ENCODE measurements at places on chromosomes 7 and 10. TPM values are rescaled to one million over a fixed set of nuclear protein-coding genes. Genes with fewer than 3 reads are reported as not detected.

GRCh38 chr7:101950450-101951119 lies 133.2 kb downstream of the CUX1 start:
- DNase-seq: no peak

GRCh38 chr10:132482090-132482800 lies 55.3 kb upstream of the INPP5A start:
- peak; percentile 24 for DNase-seq

DNA sequence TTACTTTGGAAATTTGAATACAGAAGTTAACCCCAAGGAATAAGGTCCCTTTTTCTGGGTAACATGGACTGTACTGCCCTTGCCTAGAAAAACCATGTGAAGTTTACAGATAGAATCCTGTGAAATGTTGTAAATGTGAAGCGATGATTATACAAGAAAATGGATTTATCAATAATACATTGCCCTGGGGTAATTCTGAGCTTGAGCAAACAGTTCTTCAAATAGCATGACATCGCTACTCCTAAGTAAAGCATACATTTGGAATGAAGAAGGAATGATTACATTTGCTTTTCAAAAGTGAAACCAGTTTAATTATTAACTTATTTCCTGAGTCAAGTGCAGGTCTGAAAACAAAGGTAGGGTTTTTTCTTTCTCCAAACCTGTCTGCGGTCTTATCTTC lies 43.3 kb upstream of the FZD8 start:
- DNase-seq: no peak

DNA sequence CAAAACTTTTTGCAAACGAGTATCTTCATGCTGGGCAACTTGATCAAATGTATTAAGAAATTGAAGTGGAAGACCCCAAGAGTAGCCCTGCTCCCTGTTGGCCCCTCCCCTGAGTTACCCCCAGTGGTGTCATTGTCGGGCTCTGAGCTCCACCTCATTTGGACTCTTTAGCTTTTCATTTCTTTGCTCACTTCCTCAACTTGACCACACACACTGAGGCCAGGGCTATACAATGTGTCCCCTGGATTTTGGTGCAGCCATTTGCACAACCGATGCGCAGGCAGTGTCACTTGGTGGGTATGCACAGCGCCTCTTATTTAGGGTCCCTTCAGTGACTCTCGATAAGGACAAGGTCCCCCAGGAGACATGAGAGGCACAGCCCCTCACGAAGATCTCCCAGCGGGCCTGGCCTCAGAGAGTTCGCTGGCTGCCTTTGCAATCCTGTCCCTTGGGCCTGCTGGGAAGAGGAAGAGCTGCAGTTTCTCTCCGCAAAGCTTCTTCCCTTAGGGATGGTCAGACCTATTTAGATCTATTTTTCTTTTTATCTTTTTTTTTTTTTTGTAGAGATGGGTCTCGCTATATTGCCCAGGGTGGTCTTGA lies 2.5 kb upstream of the MUC3A start:
- DNase-seq: no peak

DNA sequence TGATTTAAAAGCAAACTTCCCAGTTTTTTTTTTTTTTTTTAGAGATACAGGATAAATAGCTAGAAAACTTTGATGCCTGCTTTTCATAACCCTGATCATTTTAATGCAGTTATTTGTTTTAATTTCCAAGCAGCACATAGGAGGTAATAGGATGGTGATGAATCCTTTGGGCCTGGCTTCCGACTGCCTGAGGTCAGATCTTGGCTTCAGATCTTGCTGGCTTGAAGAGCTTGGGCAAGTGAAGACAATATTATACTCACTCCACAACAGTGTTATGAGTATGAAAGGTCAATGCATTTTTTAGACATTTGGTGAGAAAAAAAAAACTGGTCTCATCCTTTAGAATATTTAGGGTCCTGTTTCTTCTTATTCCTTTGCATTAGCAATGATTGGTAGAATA lies 124.8 kb upstream of the PRKCQ start:
- DNase-seq: no peak

GRCh38 chr7:140680886-140681285 lies 8.1 kb downstream of the ADCK2 start:
- no peak for DNase-seq

DNA sequence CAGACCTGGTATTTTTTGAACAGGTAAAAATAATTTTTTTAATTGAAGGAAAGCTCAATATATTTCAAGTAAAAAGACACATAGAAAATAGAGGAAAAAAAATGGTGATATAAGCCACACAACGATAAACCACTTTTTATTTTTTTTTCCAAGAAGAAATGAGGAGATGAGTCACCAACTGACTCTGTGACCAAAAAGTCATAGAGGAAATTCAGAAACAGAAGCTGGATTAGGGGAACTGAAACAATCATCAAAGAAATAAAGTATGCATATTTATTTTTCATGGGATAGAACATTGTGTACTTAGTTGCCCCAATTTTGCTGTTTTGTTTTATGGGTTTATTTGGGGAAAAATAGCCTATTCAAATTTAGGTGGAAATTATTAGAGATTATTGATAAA lies 176.8 kb upstream of the AGR3 start:
- DNase-seq: no peak

GRCh38 chr10:870564-871166 lies 60.8 kb downstream of the LARP4B start:
- DNase-seq: no peak

DNA sequence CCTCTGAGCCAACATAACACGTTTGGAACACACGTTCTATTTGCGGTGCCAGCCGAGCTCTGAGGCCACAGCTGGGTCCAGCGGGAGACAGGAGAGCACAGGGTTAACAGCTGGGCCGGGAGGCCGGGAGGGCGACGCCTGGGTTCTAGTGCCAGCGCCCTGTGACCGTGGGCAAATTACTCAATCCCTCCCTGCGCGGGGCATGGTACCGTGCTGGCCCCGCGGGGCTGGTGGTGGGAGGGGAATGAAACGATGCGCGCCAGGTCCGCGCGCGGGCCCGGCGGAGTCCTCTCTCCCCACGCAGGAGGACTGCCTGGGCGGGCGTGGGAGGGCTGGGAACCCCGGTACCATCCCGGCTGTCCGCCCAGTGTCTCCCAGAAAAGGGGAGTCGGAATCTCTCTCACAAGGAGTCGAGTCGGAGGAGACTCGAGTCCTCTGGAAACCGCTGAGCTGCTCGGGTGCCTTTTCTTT lies 30.4 kb downstream of the LEP start:
- DNase-seq: peak; percentile 34

GRCh38 chr7:141533149-141533949 lies 17.9 kb upstream of the AGK start:
- DNase-seq: peak; percentile 56

DNA sequence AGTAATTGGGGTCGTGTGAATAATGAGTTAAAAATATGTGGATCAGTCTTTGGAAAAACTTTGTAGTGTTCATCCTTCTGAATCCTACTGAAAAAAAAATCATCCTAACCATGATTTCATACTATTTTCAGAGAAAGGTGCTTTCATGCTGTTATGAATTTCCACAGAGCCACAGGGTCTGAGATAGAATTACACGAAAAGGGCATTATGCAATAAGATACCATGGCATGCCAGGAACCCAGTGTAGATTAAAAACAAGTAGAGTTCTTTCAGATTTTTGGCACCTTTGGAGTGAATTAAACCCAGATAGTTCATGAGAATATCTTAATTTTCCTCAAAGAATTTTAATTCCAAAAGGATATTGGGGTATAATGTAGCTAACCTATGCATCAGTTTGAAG lies 47.5 kb upstream of the AGMO start:
- no peak for DNase-seq

DNA sequence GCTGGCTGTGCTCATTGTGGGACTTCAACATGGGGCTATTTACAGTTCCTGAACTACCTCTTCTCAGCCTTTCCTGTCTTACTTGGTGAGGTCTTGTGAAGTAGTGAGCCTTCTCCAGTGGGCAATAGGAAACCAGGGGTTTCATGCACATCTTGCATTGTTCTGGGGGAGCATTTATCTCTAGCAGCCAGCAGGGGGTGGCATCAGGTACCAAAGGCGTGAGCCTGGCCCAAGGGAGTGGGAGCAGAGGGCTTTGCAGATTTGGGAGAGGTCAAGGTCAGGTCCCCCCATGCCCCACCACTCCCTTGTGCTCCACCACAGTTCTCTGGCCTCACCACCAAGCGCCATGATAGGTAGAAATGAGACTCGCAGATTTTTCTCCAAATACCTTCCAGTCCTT lies 85.4 kb upstream of the NPTX2 start:
- no peak for DNase-seq

GRCh38 chr7:150820578-150821198 lies 20.1 kb downstream of the TMEM176A start:
- no peak for DNase-seq

DNA sequence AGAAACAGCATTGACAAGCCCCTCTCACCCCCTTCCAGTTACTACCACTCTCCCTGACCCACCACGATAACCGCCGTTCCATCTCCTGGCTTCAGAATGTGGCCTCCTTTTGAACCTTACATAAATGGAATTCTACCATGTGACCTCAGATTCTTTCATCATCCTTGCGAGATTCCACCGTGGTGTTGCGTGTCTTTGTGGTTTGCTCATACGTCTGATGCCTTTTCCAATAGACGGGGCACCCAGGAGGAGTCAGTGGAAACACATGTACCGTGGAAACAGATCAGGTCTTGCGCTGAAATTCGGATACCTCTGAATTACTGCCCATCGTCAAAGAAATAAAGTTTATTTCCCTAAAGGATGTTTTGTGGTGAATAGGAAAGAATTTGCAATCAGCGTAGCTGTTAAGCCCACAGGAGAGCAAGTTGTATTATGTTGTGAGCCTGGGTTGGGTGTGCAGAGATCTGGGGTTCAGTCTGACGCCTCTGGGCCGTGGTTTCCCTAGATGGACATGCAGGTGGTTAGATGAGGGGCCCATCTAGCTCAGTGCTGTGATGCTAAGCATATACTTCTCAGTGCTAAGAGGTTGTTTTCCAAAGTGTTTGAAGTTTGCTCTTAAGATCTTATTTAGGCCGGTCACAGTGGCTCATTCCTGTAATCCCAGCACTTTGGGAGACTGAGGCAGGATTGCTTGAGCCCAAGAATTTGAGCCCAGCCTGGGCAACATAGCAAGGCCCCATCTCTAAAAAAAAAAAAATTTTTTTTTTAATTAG lies 29.1 kb downstream of the GTF2IRD1 start:
- no peak for DNase-seq

- no peak for DNase-seq
These were observed 12.4 kb upstream of the IL15RA start for GRCh38 chr10:5989756-5990155.

GRCh38 chr10:111207500-111207899 lies 130.7 kb downstream of the ADRA2A start:
- DNase-seq: no peak

DNA sequence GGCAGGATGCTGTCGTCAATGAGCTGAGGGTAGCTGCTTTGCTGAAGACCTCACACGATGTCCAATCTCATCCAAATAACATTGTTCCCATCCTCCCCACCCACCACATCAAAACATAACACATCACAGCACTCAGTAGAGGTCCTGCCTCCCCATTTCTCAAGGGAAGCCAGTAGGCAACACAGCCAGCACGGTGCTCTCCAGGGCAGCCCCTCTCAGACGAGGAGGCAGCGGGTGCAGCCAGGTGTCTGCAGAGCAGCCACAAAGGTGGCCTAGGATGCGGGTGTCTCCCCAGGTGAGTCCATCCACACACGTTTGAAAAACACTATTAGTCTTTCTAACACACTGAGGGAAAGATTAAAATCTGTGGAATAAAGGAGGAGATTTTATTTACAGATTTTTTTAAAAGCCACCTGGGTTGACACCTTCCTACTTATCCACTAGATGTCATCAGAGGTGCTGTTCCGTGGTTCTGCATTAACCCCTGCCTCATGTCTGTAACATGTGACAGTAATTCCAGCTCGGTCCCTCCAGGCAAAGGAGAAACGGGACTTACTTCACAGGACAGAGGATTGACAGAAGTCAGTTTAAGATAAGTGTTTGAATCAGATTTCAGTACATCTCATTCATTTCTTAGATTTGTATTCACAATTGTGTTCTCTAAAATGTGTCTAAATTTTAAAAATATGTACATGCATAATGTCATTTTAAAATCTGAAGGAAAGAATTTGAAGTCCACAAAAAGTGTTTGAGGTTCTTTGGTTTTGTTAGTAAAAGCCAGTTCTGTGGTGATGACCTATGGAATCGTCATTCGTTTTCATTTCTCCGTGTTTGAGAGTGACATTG lies 68.0 kb downstream of the LANCL2 start:
- no peak for DNase-seq

DNA sequence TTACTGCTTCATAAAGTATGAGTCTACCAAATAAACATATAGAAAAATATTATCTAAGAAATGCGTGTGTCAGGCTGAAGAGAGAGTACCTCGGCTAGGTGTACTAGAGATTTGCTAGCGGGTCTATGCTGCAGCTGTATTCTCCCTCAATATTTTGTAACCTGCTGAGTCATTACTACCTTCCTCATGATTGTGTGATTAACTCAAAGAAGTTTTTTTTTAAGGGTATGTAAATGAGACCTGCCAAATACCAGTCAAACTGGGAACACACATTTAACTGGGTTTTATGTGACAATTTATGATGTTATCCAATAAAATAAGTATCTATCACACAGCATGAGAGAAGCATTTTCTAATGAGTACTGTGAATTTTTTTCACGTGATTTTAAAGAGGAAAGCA lies 180.4 kb downstream of the RNF133 start:
- DNase-seq: no peak

DNA sequence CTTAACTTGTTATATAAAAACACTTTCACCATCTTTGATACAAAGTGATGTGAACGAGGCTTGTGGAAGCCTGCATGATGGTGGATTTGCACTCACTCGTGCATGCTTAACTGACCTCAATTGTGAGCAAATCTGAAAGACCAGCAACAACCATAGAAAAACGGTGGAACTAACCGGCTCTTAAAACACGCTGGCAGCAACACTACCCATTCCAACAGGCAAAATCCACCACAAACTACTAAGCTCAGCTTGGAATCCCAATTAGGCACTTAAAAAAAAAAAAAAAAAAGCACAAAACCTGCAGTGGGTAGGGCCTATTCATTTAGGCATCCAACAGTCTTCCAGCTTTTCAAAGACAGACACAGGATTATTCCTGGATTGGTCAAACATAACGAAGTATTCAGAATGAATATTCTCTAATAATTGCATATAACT lies 1.8 kb downstream of the GDI2 start:
- DNase-seq: no peak

GRCh38 chr10:69334302-69335062 lies 56.2 kb downstream of the HK1 start:
- DNase-seq: no peak

- DNase-seq: no peak
These were observed 68.6 kb downstream of the NSUN6 start for GRCh38 chr10:18582803-18583202.

GRCh38 chr10:78749898-78750297 lies 318.9 kb upstream of the ZMIZ1 start:
- DNase-seq: no peak

GRCh38 chr10:115092555-115093285 lies 445 bp upstream of the ATRNL1 start:
- DNase-seq: no peak

DRGX gene
- not detected for total RNA-seq

UCN3 gene
- total RNA-seq: not detected

SLC29A4 gene
- 2.3 TPM for total RNA-seq

FAM25G gene
- not detected for total RNA-seq

ZNF22 gene
- 32.0 TPM for total RNA-seq

SORBS1 gene
- total RNA-seq: 455 TPM

KIAA1549 gene
- total RNA-seq: 2.8 TPM

ASZ1 gene
- not detected for total RNA-seq

ZPBP gene
- not detected for total RNA-seq

MAGI2 gene
- total RNA-seq: 20.2 TPM

TUBB8 gene
- 0.59 TPM for total RNA-seq

MET gene
- 85.6 TPM for total RNA-seq

GRB10 gene
- total RNA-seq: 61.2 TPM

AKR1D1 gene
- 0.59 TPM for total RNA-seq

Data from breast epithelium (tissue), 4 donors.